ENCODE measurements at places on chromosomes 6 and 20.
A peak's percentile ranks its signal among the peaks of the same experiment; 100 is the strongest.

DNA sequence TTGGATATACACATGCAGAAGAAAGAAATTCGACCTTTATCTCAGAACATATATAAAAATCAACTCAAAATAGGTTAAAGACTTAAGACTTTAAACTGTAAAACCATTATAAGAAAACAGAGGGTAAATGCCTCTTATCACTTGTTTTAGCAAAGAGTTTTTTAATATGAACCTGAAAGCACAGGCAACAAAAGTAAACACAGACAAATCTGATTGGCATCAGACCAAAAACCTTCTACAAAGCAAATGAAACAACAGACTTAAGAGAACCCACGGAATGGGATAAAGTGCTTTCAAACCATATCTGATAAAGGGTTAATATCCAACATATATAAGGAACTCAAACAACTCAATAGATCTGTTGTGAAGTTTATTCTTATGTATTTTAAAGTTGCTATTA lies 309.9 kb upstream of the OPRM1 start:
- DNase-seq = no peak

DNA sequence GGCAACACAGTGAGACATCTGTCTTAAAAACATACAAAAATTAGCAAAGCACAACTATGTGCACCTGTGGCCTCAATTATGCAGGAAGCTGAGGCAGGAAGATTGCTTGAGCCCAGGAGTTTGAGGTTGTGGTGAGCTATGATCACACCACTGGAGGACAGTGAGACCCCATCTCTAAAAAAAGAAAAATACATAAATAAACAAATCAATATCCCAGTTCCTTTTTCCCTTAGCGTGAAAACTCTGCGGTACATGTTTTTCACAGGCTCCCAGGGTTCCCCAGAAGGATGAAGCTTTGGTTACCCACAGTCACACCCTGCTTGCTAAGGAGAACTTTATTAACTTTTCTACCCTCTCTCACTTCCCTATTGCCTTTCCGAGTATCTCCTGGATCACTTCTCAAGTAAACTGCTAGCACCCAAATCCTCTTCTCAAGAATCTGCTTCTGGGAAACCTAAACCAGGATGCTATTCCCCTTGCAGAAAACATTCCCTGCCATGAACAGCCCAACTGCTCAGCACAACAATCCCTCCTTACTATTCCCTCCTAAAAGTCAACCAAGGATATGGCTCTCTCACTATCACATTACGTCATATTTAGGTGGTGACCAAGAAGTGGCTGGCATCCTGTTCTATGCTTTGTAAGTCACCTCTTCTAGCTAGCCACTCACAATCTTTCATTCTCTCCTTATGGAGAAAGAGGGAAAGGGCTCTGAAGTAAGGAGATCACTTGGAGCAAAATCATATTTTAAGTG lies 122.4 kb downstream of the IPCEF1 start:
- DNase-seq = no peak

- DNase-seq = no peak
Observed at GRCh38 chr6:122339661-122340060, 59.8 kb upstream of the HSF2 start.

- peak; percentile 27 for DNase-seq
Observed at GRCh38 chr6:139017227-139017626, 11.3 kb upstream of the ABRACL start.

GRCh38 chr6:5968817-5969734 lies 37.6 kb downstream of the NRN1 start:
- peak; percentile 18 for DNase-seq

- DNase-seq = no peak
Observed at GRCh38 chr20:378961-379336, 1.6 kb upstream of the TRIB3 start.

DNA sequence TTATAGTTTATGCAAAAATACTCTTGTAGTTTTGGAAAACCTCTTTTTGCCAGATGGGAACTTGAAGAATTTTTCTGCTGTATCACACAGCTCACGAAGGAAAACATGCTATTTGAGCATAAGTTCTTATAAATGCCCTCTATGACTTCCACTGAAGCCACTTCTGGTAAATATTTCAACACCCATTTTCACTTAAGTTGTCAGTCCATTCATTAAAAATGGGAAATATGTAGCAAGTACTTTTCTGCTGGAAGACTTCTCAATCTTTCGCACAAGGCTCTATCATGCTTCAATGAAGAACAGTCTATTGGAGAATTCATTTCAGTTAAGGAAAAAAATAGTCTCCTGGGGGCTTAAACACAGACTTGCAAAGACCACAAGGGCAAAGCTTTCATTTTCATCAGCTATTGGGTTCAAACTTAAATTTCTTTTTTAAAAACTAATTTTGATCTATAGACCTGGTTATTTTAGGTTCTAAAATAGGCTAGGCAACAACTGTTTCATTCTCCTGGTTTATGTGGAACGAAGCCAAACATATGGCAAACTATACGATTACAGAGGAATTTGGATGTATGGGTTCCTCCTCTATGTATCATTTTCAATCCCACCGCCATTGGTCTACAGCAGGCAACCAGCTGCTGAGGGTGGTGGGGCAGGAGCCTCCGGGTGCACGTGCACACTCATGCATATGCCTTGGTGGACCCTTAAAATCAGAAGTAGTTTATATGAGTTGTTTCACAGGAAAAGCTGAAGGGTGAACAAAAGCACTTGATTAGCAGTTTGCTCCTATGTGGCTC lies 38.7 kb downstream of the LAMA4 start:
- no peak for DNase-seq

- no peak for DNase-seq
Observed at GRCh38 chr6:15515660-15516375, 147.0 kb downstream of the DTNBP1 start.

DNA sequence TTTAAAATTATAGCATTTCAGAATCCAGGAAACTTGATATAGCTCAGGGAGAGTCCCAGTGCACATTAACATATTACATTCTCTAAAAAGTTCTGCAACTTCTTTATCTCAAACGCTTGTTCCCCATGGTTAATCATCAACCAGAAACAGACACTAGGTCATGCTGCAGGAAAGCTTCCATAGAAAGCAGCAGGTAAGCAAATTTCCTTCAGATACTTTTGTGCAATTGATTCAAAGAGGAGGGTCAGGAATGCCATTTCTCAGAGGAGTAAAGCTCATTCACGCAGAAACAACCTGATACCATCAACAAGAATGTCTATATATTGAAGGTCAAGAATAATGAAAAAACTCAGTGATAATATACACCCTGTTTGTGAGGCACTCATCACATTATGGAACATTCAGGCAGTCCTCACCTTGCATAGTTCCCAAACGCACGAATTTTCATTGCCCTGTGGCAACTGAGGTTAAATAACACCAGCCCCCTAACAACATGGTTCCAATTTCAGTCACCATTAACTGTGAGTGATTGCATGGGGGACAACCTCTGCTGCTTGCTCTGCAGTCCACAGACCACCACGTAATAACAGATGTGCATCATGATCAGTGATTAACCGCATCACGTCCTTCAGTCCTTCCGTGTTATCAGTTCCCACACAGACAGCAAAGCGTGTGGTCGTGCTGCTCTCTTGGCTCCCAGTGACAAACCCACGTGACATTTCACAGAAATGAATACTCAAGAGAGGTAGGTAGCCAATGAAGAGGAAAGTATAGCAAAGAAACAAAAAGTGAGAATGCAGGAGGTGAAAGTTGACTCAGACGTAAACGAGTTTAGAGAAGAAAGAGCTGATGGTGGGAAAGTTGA lies 95.7 kb downstream of the LY86 start:
- DNase-seq = no peak

GRCh38 chr6:45118754-45119153 lies 209.4 kb upstream of the RUNX2 start:
- DNase-seq = no peak

DNA sequence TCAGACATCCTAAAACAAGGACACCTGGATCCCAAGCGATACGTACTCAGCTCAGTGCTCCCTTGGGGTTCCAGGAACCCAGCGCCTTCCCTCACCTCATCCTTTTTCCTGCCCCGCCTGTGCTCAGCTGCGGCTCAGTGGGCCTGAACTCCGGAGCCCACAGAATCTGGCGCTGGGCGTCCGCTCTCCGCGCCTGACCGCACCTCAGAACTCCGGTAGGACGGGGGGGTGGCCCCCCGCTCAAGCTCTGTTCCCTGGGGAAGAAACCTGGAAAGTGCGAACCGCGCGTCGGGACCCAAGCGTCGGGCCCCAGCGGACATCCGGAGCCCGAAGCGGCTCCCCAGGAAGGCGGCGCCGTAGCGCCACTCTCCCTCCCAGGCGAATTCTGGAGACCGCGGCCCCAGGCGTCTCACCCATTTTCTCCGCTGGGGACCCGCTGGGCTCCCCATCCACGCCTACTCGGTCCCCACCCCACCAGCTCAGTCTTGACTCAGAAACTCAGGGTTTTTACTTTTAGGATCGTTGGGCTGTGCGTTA lies 336 bp upstream of the LY6G5C start:
- DNase-seq = peak; percentile 28

DNA sequence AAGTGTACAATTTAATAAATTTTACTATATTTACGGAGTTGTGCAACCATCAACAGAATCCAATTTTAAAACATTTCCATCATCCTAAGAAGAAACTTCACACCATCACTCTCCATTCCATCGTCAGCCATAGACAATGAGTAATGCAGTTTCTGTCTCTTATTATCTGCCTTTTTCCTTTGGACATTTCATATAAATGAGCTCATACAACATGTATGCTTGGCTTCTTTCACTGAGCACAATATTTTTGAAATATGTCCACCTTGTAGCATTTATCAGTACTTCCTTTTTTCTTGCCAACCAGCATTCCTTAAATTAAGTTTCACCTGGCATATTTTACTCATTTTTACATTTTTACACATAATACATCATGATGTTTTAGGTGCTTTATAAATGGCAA lies 22.7 kb upstream of the HIVEP1 start:
- DNase-seq = no peak

Data from brain (organoid and tissue), 16 donors.